ENCODE measurements at places on chromosomes 3 and 15.

DNA sequence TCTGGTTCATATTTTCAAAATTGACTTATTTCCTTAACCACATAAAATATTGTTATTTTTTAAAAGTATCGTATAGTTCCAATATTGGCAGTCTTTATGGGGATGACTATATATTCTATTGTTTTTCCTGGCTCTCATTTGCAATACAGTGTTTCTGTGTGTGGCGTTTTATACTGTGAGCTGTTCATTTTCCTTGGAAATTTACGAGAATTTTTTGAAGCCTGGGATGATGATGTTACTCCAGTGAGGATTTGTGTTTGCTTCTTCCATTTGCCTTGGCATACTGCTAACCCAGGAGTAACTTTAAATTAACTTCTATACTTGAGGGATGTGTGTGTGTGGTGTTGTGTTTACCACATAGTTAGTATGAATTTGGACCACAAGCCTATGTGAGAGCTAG is 95.2 kb downstream of the NR1D2 start:
- DNase-seq: no peak

GRCh38 chr15:31970007-31970406 is 60.3 kb upstream of the CHRNA7 start:
- no peak for DNase-seq

- no peak for DNase-seq
These were observed at the start of gene PLSCR2 for GRCh38 chr3:146469150-146470017. Gene PLSCR2 (minus strand): TSS chr3:146469561. CDS start chr3:146459904, 9,657 bp downstream.

GRCh38 chr3:169534439-169534838 is 129.1 kb downstream of the MECOM start:
- DNase-seq: no peak

- no peak for DNase-seq
These were observed 60.1 kb downstream of the VGLL4 start for GRCh38 chr3:11583638-11584046.

DNA sequence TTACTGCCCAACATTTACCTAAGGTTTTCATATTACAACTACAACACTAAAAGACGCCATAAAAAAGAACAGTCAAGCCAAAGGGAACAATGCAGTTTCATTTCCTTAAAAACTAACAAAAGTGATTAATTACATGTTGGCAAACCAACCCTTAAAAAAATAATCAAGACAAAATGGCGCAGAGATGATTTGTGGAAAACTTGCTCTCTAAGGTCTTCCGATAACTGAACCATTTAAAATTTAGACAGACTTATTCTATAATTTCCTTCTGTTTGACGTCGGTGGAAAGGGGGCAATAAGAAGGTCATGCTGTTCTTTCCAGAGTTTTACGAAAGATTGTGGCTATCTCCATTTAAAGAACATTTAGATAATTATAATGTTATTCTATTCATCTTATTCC is 87.6 kb downstream of the RYK start:
- DNase-seq: no peak

DNA sequence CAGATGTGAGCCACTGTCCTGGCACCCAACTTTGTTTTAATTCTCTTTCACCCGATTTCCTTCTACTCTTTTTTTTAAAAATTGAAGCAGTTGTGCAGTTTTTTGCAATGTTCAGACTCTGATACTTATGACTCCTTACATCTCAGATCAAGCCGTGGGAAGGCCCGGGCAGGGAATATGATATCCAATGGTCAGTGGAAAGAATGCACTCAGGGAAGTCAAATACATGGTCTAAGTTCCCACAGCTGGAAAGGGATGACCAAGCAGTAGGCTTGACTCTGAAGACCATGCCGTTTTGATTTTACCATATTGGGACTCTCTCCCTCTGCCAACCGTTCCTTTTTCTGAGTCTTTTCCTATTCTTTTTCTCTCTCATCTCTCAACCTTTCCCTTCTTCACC is 157.2 kb downstream of the RPLP1 start:
- no peak for DNase-seq

DNA sequence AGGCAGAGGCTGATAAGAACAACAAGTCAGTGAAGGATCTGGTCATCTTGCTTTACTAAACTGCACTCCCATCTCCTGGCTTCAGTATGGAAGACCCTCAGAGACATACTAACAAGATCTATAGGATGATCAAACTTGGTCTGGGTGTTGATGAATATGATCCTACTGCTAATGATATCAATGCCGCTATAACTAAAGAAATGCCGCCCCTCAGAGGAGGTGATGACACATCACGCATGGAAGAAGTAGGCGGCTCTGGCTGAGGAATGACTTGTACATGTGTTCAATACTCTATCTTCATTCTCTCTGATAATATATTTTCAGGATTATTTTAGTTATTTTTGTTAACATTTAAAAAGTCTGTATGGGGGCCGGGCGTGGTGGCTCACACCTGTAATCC is 17.5 kb upstream of the EIF2B5 start:
- no peak for DNase-seq

DNA sequence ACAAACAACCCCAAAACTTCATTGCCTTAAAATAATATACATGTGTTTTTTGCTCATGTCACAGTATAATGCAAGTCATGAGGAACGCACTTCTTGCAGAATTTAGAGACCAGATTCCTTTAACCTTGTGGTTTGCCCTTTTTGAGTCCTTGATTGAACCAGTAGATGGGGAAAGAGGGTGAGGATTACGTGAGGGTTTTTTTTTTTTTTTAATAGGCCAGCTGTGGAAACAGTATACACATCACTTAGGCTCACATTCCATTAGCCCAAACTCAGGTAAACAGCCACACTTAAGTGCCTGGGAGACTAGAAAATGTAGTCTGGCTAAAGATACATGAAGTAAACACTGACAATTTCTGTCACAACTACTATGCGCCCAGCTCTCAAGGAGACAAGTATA is 114.9 kb upstream of the MLF1 start:
- no peak for DNase-seq

DNA sequence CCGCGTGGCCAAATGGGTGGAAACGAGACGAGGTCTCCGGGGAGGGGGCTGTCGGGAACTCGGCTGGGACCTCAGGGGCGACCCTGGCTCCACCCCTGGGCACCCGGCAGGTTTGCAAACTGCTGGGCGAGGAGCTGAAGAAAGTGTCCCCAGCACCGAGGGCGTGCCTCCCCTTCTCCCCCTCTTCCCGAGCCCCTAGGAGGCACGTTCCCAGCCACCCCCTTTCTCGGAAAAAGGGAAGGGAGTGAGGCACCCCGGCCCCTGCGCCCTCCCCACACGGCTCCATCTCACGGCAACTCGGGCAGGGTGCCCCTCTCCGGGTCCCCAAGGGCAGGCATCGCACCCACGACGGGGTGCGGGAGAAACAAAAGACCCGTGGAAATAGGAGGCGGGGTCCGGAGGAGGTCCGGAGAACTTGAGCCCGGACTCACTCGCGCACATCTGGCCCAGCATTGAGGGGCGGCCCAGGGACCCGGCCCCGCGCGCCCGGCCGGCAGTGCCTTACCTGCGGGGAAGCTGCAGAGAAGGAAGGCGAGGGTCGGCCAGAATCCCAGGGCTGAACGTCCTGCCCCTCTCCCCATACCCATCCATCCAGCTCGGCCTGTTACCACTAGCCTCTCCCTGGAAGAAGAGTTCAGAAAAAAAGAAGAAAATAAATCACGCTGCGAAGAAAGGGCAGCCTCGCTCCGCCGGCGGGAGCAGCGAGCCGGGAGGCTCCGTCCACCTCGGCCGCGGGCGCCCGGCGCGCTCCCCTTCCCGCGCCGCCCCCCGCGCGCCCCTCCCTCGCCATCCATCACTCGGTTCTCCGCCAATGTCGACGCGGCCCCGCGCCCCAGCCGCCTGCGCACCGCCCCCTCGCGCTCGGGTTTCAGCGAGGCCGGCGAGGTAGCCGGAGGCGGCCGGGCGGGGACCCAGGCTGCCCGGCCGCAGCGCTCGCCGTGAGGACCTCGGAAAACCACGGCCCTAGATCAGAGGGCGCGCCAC is 16.3 kb downstream of the RGMA start:
- DNase-seq: peak; percentile 73

- DNase-seq: no peak
These were observed 27.6 kb downstream of the C3orf33 start for GRCh38 chr3:155778462-155778861.

DNA sequence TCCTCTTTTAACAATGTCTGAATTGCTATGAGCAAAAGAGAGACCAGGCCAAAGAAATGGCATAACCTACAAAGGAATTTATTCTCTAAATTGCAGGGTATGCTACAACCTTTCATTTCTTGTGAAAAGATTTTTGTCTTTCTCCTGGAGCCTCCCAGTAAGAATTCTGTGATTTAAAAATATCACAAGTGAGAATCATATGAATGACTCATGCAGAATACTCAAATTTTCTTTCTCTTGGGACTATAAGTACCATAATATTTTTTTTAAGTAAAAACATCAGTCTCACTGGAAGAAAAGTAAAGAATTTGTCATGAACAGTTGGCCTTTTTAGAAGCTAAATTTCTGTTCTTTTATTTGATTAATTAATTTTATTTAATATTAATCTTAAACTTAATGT is 26.3 kb downstream of the SYNPR start:
- no peak for DNase-seq

- no peak for DNase-seq
These were observed 379.6 kb downstream of the MECOM start for GRCh38 chr3:169283951-169284350.

Measured in HuH-7 (cell line).